ENCODE measurements at places on chromosomes 5 and 9.

- no peak for DNase-seq
These were observed 165.5 kb downstream of the CACNA1B start for GRCh38 chr9:138043061-138043410.

GRCh38 chr9:2709645-2710101, 7.6 kb upstream of the KCNV2 start:
- no peak for DNase-seq

- no peak for DNase-seq
These were observed 116.8 kb downstream of the RGS3 start for GRCh38 chr9:113580041-113580953.

- DNase-seq = no peak
These were observed 95.8 kb downstream of the PLCXD3 start for GRCh38 chr5:41414598-41414997.

GRCh38 chr5:11719888-11720481, 184.3 kb downstream of the CTNND2 start:
- no peak for DNase-seq

DNA sequence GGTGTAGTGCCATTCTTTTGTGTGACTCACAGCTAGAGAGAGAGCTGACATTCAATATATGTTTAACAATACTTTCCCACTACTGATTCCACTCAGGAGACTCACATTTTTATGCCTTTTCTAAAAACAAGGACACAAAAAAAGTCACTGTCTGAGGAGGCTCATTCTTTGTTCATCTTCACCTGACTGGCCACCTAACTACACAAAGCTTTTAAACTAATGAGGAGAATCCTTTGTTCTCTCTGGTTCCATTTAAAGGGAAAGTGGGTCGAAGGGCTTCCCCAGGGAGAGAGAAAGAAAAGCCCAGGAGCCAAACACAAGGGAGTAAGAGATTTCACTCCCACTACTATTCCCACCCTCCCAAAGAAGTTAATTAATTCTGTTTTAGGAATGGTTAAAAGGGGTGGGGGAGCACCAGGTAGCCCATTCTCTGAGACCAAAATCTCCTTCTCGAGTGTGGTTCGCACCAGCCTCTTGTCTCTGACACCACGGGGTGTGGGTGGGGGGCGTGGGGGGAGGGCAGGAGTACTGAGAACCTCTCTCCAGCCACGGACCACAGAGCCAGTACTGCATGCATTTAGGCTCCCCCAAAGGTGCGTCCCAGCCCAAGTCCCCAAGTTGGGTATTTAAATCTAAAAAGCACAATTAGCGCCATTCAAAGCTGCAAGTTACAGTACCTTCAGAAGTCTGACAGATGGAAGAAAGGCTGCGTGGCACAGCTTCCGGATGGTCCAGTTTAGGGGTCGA, 747 bp downstream of the TRPM3 start:
- DNase-seq = no peak

- DNase-seq = no peak
These were observed 253.7 kb upstream of the NFIL3 start for GRCh38 chr9:91677331-91677730.

DNA sequence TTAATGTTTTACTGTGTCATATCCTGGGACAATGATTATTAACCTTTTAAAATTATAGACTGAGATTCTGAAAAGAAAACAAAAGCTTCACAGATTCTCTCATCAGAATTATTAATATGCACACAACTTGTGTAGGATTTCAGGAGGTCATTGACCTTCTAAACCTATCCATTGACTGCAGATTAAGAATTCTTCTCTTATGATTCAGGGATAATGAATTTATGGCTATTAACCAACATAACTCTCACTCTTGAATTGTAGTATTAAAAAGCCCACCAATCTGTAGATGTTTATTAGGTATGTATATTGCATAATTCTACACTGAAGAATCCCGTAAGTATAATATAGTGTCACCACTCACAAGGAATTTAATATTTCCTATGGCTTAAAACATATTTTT, 179.8 kb downstream of the PBX3 start:
- no peak for DNase-seq

- DNase-seq = no peak
These were observed 25.0 kb downstream of the CTNNA1 start for GRCh38 chr5:138778234-138778633.

- no peak for DNase-seq
These were observed 25.4 kb upstream of the UBAC1 start for GRCh38 chr9:135986605-135987004.

- no peak for DNase-seq
These were observed 414.8 kb downstream of the GADD45G start for GRCh38 chr9:90019626-90020025.

DNA sequence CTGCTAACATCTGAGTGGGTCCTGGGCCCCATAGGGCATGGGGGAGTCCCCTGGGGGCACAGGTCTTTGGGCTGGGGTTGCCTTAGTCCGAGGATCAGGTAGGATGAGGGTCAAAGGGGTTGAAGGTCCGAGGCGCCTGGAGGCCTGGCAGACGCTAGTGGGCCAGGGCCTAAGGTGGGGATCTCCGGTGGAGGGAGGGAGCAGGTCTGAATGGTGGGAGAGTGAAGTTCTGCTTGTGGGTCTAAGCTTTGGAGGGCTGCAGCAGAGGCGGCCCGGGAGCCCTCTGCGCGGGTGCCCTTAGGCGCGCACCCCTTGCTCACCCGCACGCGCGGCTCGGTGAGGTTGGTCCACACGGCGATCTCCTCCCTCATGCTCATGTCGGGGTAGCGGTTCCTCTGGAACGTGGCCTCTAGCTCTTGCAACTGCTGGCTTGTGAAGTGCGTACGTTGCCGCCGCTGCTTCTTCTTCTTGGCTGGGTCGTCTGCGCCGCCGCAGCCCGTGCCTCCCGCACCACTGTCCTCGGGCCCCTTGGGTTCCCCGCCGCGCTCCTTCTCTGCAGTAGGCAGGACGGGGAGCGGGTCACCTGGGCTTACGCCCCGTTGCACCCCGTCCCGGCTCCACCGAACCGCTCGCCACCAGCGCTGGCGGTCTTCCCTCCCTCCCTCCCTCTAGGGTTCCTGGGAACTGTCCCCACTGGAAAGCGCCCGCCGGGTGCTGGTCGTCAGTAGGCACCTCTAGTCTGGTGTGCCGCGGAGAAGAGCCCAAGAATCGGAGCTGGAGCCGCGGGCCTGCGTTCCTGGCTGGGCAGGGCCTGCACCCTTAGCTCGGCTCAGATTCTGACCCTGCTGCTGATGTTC, 2.8 kb downstream of the PITX1 start:
- DNase-seq = no peak

GRCh38 chr5:139282197-139282557, 11.4 kb upstream of the MATR3 start:
- DNase-seq = no peak

GRCh38 chr5:125560476-125561225, 814.2 kb upstream of the ZNF608 start:
- DNase-seq = no peak
